ENCODE measurements at places on chromosomes 5 and 9. TPM values are rescaled to one million over a fixed set of nuclear protein-coding genes. Genes with fewer than 3 reads are reported as not detected.

DNA sequence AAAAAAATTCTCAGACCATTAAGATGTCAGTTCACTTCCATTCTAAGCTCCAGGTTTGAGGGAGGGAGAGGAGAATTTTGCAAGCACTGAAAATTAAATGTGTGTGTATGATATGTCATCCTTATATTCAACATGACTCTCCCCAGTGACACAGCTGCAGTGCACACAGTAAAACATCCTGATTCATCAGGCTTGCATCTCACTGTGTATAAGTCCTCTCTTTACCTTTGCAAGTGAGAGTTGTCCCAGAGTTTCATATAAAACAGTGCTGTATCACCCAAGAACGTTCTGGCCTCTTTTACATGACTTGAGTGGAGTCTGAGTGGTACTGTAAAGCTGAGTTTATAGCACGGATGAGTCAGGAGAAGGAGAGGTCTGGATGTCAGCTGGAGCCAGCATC, 50.0 kb downstream of the DMRT2 start:
- H3K4me3 ChIP-seq, result no peak overlapping the region
- H3K36me3 ChIP-seq, result no peaks in the 10 kb centered on the region
- H3K4me1 ChIP-seq, result no peaks in the 10 kb centered on the region
- H3K27me3 ChIP-seq, result no peaks in the 10 kb centered on the region

DNA sequence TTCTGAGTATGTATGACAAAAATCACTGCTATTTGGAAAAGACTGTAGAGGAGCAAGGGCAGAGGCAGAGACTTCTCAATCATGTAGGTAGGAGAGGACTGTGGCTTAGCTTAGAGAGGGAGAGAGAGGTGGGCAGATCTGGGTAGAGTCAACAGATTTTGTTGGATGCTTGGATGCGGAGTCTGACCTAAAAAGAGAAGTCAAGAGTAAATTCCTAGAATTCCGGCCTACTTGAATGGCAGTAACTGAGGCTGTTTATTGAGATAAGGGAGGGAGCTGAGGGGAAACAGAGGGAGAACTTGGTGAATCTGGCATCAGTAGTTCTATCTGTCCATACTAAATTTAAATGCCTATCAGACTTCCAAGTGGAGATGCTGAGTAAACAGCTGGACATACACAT, 2.4 kb downstream of the TICAM2 start:
- no peaks in the 10 kb centered on the region for H3K27me3 ChIP-seq
- no peaks in the 10 kb centered on the region for H3K36me3 ChIP-seq
- no peak for DNase-seq
- H3K4me1 ChIP-seq, result no peaks in the 10 kb centered on the region

DNA sequence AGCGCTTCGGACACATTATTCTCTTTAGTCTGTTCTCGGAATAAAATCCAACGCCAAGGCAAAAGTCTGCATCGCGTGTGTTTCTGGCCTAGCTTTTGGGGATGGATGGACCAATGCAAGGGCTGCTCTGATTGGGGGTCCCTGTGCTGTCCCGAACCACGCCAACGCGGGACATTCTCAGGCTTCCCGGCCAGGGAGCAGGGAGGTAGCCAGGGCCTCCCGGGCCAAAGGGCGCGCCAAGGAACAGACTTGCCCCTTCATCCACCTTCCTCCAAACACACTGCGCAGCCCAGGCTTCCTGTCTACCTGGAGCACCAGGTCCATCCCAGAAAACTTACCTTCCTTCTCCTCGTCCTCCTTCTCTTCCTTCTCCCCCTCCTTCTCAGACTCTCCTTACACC, 113.0 kb upstream of the SELENOP start:
- no peak overlapping the region for H3K4me3 ChIP-seq
- H3K36me3 ChIP-seq, result no peaks in the 10 kb centered on the region
- no peak overlapping the region for H3K27ac ChIP-seq
- H3K4me1 ChIP-seq, result no peaks in the 10 kb centered on the region
- DNase-seq, result no peak
- H3K27me3 ChIP-seq, result peaks cover 15% of the 10 kb centered on the region

- H3K27me3 ChIP-seq, result no peaks in the 10 kb centered on the region
- H3K4me1 ChIP-seq, result no peaks in the 10 kb centered on the region
- H3K36me3 ChIP-seq, result no peaks in the 10 kb centered on the region
- no peak overlapping the region for H3K4me3 ChIP-seq
- no peak for DNase-seq
- no peak overlapping the region for H3K27ac ChIP-seq
These were observed 70.4 kb downstream of the COL23A1 start for GRCh38 chr5:178519804-178520203.

DNA sequence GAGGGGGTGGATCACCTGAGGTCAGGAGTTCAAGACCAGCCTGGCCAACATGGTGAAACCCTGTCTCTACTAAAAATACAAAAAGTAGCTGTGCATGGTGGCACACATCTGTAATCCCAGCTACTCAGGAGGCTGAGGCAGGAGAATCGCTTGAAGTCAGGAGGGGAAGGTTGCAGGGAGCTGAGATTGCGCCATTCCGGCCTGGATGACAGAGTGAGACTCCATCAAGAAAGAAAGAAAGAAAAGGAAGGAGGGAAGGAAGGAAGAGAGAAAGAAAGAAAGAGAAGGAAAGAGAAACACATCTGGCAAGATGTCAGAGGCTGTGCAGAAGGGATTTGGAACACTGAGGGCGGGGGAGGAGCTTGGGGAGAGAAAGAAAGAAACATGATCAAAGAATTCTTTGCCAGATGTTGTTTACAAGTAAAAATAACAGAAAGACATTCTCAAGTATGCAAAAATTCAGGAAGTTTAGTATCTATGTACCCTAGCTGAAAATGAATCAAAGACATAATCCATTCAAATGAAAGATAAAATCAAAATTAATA, 93.7 kb downstream of the AK8 start:
- no peaks in the 10 kb centered on the region for H3K4me1 ChIP-seq
- H3K36me3 ChIP-seq, result no peaks in the 10 kb centered on the region
- H3K4me3 ChIP-seq, result no peak overlapping the region
- no peak overlapping the region for H3K27ac ChIP-seq
- DNase-seq, result no peak

DNA sequence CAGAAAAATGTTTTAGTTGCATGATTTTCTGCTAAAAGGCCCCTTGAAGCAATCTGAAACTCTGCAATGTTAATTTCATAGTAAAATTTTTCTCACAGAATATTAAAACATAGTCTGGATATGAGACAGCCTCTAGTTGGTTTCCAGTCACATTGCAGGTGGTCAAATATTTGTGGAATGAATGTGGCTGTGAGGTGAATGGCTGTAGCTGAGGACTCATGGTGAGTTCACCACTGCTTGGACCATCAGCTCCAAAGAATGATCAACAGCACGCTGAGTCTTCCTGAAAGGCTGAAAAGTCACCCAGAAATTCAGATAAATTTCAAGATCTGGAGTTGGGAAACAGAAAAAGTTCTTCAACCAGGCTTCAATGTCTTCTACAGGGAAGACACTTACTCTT, 79.8 kb downstream of the MAT2B start:
- no peak for DNase-seq
- H3K4me1 ChIP-seq, result no peaks in the 10 kb centered on the region
- H3K36me3 ChIP-seq, result no peaks in the 10 kb centered on the region
- no peak overlapping the region for H3K4me3 ChIP-seq
- no peaks in the 10 kb centered on the region for H3K27me3 ChIP-seq

DNA sequence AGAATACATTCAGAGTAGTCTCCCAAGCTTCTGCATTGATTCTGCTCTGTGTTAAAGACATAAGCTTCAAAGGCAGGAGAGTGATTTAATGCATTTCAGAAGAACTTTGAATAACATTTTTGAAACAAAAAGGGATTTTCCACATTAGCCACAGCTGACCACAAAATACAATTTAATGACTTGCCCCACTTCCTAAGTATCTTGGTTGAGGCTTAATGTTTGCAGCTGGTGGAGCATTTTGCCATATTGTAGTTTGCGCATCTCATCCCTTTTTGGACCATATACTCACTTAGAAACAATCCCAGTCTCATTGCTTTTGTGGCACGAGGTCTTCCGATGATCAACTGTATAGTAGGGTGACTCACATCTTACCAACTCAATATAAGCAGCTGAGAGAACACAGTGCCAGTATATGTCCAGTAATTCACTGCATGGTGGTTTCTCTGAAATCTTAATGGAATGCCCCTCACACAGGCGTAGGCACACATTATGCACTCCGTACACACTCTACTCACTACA, 455.8 kb upstream of the PTGER4 start:
- no peak for DNase-seq
- no peaks in the 10 kb centered on the region for H3K4me1 ChIP-seq
- no peaks in the 10 kb centered on the region for H3K36me3 ChIP-seq
- H3K27ac ChIP-seq, result no peak overlapping the region

GRCh38 chr5:14457476-14457875, 124.1 kb upstream of the OTULINL start:
- no peak for DNase-seq
- peaks cover 42% of the 10 kb centered on the region for H3K36me3 ChIP-seq
- H3K27ac ChIP-seq, result no peak overlapping the region
- H3K27me3 ChIP-seq, result no peaks in the 10 kb centered on the region
- H3K4me3 ChIP-seq, result no peak overlapping the region
- peaks cover 3% of the 10 kb centered on the region for H3K4me1 ChIP-seq

GRCh38 chr9:137078701-137079400, 1.5 kb downstream of the UAP1L1 start:
- peak; percentile 61 for DNase-seq
- H3K4me3 ChIP-seq, result peak overlapping the region; percentile 78
- peaks cover 42% of the 10 kb centered on the region for H3K4me1 ChIP-seq
- no peak overlapping the region for H3K27ac ChIP-seq
- peaks cover 17% of the 10 kb centered on the region for H3K27me3 ChIP-seq

GRCh38 chr9:98109052-98109451, 10.0 kb downstream of the TRIM14 start:
- H3K27ac ChIP-seq, result no peak overlapping the region
- peaks cover 56% of the 10 kb centered on the region for H3K4me1 ChIP-seq
- H3K36me3 ChIP-seq, result no peaks in the 10 kb centered on the region
- DNase-seq, result no peak
- no peaks in the 10 kb centered on the region for H3K27me3 ChIP-seq

GRCh38 chr5:54063817-54064216, 246.6 kb downstream of the ARL15 start:
- H3K4me3 ChIP-seq, result no peak overlapping the region
- H3K36me3 ChIP-seq, result no peaks in the 10 kb centered on the region
- no peaks in the 10 kb centered on the region for H3K27me3 ChIP-seq
- H3K4me1 ChIP-seq, result no peaks in the 10 kb centered on the region
- no peak for DNase-seq

DNA sequence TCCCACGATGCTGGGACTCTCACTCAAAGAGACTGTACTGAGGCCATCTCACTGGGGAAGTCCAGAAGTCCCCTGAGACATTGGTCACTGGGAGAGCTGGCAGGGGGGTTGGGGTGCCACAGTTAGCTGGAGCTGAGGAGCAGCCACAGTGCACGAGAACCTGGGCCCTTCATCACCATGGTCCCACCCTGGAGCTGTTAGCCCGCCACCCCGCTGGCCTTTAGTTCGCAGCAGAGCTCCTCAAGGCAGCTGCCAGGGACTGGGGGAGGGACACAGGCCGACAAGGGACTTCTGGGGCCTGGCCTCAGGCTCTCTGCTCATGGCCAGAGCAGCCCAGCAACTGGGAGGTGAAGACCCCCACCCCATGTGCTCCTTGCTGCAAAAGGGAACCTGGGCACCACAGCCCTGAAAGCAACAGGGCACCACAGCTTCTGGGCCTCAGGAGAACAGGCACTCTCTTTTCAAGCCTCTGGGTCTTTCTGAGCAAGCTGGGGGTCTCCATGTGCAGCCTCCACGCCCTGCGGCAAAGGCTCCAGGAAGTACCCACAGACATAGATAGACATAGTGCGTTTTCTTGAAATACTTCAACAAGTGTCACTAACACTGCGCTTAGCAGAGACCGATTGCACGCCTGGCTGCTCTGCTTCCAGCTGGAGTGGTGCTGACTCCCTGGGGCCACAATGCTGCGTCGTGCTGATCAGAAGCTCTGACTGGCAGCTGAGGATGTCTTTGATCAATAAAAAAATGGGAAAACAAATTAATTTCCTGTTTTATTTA, 46.0 kb downstream of the VAV2 start:
- no peaks in the 10 kb centered on the region for H3K36me3 ChIP-seq
- H3K4me1 ChIP-seq, result peaks cover 3% of the 10 kb centered on the region
- H3K4me3 ChIP-seq, result no peak overlapping the region
- H3K27me3 ChIP-seq, result no peaks in the 10 kb centered on the region
- DNase-seq, result no peak
- H3K27ac ChIP-seq, result no peak overlapping the region

GRCh38 chr5:39780347-39780746, 355.6 kb upstream of the DAB2 start:
- H3K27me3 ChIP-seq, result no peaks in the 10 kb centered on the region
- no peaks in the 10 kb centered on the region for H3K4me1 ChIP-seq

DNA sequence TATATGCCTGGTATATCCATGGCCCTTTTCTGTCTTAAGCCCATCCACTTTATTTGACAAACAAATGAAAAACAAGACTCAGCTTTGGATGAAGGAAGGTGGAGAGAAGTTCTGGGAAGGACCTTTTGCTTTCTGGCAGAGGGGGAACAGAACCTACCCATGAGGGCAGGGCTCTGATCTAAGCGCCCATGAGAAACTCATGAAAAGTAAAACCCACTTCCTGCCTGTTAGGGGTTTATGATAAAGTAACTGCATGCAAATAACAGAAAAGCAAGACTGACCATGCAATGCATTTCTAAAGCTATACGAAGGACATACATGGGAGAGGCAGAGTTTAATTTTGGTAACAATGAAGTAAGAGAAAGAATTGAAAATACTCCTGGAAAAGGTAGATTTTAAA, 181.9 kb upstream of the ADRA1B start:
- no peak overlapping the region for H3K27ac ChIP-seq
- no peak for DNase-seq
- H3K4me1 ChIP-seq, result no peaks in the 10 kb centered on the region
- H3K4me3 ChIP-seq, result no peak overlapping the region
- no peaks in the 10 kb centered on the region for H3K36me3 ChIP-seq

DNA sequence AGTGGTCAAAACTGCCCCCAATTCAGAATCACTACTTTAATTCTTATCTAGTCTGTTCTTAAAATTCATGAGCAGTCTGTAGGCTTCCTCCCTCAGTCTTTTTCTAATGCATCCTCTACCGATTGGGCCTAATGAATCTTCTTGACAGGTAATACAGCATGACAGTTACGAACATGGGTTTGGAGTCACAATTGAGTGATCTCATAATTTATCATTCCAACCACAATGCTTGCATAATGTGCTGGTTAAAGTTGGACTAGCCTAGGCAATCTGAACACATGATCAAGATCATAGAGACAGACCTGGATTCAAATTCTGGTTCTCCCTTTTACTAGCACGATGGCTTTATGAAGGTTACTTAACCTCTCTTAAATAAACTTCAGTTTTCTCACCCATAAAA, 33.1 kb upstream of the SETD9 start:
- H3K4me1 ChIP-seq, result no peaks in the 10 kb centered on the region
- no peaks in the 10 kb centered on the region for H3K27me3 ChIP-seq
- no peak for DNase-seq
- H3K36me3 ChIP-seq, result no peaks in the 10 kb centered on the region
- H3K4me3 ChIP-seq, result no peak overlapping the region

PCDHGA12 gene
- polyA plus RNA-seq, result 4.4 TPM

STING1 gene
- polyA plus RNA-seq, result 64.3 TPM

PLAC8L1 gene
- 0.90 TPM for polyA plus RNA-seq

ACSL6 gene
- polyA plus RNA-seq, result 0.93 TPM

SEMA6A gene
- 43.1 TPM for polyA plus RNA-seq

PCDHB16 gene
- polyA plus RNA-seq, result 6.8 TPM

Measured in left lung (tissue), 14 donors.